Stimulated activated CD4-positive, alpha-beta T cell treated with anti-CD3 and anti-CD28 coated beads, Interleukin-2, amount 100 ng/mL, for 48 hours (primary cell): ENCODE measurements at places on chromosomes 13 and 19.
A peak's percentile ranks its signal among the peaks of the same experiment; 100 is the strongest.

DNA sequence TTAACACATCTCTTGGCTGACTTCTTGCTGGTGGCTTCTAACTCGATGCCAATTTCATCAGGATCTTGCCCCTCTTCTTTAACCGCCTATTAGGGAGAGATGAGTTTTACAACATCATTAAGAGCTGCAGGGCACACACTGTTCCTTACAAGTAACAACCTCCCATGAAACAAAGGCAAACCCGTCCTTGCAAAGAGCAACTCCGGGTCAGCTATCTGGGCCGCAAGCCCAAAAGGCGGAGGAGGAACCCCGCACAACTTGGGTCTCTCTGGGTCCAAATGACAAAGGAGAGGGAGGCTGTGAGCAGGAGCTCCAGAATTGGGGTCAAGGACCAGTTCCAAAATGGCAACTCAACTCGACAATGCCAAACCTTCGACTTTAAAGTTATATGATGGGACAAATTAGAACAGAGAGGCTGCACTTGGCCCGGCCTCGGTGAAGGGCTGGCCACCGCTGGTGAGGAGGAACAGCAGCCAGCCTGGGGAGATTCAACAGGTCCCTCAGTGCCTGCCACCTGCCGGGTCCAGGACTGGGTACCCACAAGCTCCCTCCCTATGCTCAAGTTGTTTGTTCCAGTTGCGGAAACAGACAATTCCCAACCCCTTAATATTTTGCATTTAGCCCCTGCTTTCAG lies 1.1 kb downstream of the SAFB2 start:
- DNase-seq: no peak

GRCh38 chr19:10292789-10293636 lies 3.3 kb downstream of the ICAM5 start:
- DNase-seq: no peak

DNA sequence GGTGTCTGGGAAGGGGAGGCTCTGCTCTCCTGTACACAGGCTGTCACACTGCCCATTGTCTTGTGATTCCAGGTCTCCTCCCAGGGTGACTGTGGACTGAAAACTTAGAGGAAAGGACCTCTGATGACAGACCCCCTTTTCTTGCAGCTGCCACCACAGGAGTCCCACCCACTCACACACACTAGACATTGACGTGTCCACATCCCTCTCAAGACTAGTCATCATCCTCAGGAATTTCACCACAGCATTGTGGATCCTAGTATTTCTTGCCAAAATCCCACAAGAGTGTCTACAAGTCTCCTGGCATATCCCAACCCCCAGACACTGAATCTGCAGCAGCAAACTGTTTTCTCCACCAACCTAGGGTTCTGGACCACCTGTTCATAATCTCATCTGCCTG lies 5.3 kb downstream of the ZNF85 start:
- DNase-seq: no peak

GRCh38 chr13:101416181-101417042 lies at the start of gene NALCN:
Gene NALCN (minus strand): TSS chr13:101416508. CDS start chr13:101399126, 17,382 bp downstream.
- DNase-seq: no peak

DNA sequence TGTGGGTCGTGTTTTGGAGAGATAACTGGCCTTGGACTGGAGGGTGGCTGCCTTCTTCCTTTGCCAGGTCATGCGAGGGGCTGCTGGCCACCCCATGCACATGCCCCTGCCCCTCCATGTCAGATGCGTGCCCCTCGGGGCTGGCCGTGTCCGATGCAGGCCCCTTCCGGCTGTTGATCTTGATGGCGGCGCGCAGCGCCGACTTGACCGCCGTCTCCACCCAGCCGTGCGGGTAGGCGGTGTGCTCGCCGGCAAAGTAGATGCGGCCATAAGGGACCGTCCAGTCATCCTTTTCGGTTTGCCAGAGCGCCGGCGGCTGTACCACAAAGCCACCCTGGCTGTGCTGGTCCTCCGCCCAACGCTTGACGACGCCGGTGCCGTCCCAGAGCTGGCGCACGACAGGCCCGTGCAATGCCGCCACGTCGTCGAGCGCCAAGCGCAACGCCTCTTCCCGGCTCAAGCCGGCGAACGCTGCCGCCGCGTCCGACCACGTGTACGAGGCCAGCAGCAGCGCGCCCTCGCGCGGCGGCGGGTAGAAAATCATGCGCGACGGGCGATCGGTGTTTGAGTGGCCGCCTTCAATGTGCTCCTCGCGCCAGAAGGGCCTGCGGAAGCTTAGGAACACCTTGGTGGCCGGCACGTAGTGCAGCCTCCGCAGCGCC lies 6.9 kb downstream of the IL4I1 start:
- DNase-seq: peak; percentile 69

DNA sequence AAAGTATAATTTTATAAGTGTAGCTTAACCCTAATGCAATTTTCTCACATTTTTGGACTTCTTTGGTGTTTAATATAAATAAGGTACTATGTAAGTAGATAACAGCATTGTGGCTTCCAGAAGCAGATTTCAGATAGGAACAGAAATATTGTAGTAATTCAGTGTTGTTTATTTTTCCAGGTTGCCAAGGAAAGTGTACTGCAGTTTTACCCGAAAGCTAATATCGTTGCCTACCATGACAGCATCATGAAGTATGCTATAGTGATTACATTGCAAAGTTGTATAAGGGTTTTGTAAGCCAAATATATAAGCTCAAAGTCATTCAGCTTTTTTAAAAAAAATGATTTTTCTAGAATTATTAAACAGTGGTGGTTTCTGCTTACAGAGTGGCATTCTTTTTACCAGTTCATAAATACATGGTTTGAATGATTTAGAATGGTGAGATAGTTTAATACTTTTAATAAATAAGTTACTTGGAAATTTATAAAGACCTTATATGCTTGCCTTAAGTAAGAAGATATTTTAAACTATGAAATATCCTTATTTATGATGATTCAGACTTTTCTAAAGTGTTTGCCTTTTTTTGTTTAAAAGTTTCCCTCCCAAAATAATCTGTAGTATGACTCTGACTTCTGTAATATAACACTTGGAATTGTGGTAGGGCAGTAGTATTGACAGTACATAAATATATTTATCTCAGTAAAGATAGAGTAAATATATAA lies 3.7 kb downstream of the UBA2 start:
- no peak for DNase-seq

- DNase-seq: no peak
These were observed 170.8 kb downstream of the NUFIP1 start for GRCh38 chr13:44818428-44818827.

DNA sequence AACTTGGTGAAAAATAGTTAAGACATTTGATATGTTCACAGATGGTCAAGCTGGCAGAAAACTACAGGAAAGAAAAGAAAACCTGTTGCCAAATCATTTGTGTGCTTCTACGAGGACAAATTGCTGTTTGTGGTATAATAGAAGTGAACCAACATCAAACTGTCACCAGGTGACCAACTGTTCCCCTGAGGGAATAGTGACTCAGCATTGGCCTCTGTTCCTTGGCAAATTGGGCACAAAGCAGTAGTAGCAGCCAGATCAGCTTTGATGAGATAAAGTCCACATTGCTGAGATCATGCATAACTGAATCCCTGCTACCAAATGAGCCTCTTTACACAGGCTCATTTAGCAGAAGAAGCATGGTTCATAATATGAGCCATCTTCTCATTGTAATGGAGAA lies 103.5 kb downstream of the POSTN start:
- DNase-seq: no peak

DNA sequence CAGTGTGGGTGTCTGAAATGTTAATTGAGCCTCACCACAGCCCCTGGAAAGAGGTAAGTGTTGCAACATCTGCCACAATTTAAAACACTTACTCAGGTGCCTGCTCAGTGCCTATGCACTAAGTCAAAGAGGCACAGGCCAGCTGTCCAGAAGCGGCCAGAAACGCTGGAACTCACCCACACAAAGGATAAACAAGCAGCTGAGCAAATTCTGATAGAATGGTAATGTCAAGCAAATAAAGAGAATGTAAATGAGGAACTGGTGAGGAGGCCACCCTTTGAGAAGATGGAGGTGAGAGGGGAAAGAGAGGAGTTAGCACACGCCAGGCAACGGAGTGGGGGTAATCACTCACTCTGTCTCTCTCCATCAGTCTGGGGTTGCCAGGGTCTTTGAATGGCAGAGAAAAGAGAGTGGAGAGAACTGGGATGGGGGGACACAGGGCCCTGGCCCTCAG lies 67.7 kb upstream of the SERP2 start:
- DNase-seq: no peak

GRCh38 chr19:41206926-41207750 lies 11.9 kb upstream of the AXL start:
- DNase-seq: no peak

- DNase-seq: no peak
These were observed 48.8 kb downstream of the SLC7A1 start for GRCh38 chr13:29546662-29547061.

DNA sequence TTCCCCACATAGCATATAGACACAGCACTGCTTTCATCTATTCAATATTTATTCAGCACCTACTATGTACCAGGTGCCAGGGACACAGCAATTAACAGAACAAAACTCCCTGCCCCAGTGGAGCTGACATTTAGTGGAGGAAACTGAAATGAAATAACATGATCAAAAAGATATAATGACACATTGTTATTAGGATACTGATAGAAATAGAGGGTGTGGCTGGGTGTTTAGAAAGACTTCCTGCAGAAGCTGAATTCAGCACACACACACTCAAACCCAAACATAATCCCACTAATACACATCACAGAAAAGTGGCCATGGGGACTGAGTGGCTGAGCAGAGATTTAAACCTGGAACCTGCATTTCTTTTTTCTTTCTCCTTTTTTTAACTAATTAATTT lies 3.8 kb upstream of the CDC37 start:
- no peak for DNase-seq

GRCh38 chr13:33577007-33577406 lies 240.9 kb upstream of the RFC3 start:
- no peak for DNase-seq

- no peak for DNase-seq
These were observed 77.3 kb downstream of the SLC6A16 start for GRCh38 chr19:49247676-49248075.

GRCh38 chr13:49539313-49539712 lies 43.6 kb downstream of the PHF11 start:
- no peak for DNase-seq

GRCh38 chr13:22748866-22749577 lies 431.8 kb upstream of the SGCG start:
- no peak for DNase-seq

- no peak for DNase-seq
These were observed 59.0 kb downstream of the DGKH start for GRCh38 chr13:42107421-42107820.

GRCh38 chr13:39385621-39386231 lies 217.3 kb downstream of the LHFPL6 start:
- DNase-seq: no peak

GRCh38 chr13:99392470-99393135 lies 85.4 kb upstream of the GPR183 start:
- DNase-seq: no peak

GRCh38 chr13:112722433-112723263 lies 32.8 kb downstream of the ATP11A start:
- DNase-seq: no peak

DNA sequence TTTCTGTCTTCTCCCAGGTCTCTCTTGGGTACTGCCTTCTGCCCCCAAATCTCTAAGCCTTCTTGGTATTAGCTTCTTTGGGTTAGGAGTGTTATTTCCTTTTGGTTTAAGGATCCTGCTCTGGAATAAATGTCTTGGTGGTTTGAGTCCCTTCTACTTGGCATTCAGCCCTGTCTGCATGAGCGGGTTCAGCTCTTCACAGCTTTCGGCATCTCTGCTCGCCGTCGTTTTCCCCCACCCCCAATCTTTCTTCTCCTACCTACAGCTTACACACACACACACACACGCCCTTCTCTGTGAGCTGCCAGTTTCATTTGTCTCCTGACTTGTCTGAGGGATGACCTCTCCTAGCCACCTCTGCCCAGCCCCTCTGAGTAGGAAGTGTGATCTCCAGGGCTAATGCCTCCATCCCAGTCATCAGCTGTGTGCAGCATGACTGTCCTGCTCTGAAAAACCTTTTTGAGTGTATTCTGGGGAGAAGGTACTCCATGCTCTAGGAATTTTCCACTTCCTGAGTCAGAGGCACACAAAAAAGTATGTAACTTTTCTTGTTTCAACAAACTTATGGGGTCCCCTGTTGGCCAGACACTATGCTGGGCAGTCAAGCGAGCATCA lies 4.7 kb downstream of the CNOT3 start:
- no peak for DNase-seq

DNA sequence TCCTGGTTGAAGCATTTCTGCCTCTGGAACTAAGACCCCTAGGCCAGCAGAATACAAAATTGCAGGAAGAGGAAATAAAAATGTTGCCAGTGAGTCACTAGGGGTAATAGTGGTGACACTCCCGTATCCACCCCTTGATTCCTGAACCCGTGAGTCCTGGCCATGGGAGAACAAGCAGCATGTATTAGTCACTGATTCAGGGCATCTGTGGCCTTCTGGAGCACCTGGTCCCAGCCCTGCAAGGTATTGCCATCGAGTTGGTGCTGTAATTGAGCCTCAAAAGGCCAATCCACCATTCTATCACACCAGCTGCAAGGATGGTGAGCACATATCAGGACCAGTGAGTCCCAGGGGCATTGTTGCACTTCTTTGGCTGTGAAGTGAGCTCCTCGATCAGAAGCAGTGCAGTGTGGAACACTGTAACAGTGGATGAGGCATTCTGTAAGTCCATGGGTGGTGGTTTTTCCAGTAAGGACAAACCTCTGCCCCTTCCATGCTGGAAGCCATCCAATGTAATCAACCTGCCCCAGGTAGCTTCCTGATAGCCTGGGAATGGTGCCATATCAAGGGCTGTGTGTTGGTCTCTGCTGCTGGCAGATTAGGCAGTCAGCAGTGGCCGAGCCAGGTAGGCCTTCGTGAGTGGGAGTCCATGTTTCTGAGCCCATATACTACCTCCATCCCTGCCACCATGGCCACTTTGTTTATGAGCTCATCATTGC lies 39.6 kb downstream of the C1QTNF9 start:
- no peak for DNase-seq
